ENCODE measurements at places on chromosomes 3 and 15.

GRCh38 chr15:63628123-63628822, 31.1 kb downstream of the FBXL22 start:
- no peak for DNase-seq

DNA sequence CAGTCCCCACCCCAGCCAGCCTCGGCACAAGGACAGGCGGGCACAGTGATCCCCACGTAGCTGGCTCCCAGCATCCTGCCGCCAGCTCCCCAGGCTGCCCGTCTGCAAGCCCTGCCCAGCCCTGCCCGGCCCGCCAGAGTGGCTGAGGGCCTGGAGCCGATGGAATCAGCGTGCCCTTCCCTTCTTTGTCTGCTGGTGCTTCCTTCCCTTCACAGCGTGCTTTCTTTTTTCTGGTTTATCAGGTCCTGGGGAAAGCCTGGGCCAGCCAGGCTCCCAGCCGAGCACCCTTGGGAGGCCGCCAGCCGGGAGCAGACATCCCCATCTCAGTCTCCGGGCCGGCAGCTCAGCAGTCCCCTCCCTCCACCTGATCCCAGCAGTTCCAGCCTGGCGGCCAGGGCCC, 54.7 kb upstream of the SMAD6 start:
- DNase-seq: no peak

DNA sequence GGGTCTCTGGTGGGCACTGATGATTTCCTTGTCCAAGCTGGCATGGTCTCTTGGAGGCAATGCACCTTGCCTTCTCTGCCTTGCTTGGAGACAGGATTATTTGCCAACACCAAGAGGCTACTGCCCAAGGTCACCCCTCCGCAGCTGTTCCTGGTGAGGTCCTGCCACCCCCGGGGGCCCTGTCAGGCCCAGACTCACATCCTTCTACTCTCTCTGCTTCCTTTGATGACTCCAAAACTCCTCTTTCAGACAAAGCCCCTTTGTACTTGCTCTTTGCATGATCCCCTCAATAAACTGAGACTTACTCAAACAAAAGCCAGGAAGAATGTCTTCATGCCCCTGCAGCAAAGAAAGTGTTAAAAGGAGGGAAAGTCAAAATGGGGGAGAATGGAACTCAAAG, 137.7 kb downstream of the MEX3B start:
- DNase-seq: no peak

- no peak for DNase-seq
These were observed 297.9 kb downstream of the RYR3 start for GRCh38 chr15:33608714-33609113.

- no peak for DNase-seq
These were observed 154.6 kb downstream of the EEFSEC start for GRCh38 chr3:128307781-128308469.

GRCh38 chr15:78146425-78147154, 2.6 kb upstream of the IDH3A start:
- no peak for DNase-seq

All from frontal cortex (tissue), 4 donors.